Forelimb muscle (tissue), 1 donor: ENCODE measurements at places on chromosomes 12 and 14. TPM values are rescaled to one million over a fixed set of nuclear protein-coding genes. Genes with fewer than 3 reads are reported as not detected.

The OR4N5 gene
- polyA plus RNA-seq, result not detected

The MED6 gene
- 28.8 TPM for polyA plus RNA-seq

The FGD4 gene
- 22.4 TPM for polyA plus RNA-seq

The GPR65 gene
- polyA plus RNA-seq, result 0.39 TPM

The PTPN6 gene
- polyA plus RNA-seq, result 5.0 TPM

The BATF gene
- polyA plus RNA-seq, result 0.56 TPM

The SMIM41 gene
- polyA plus RNA-seq, result 0.18 TPM
